ENCODE measurements at places on chromosomes 6 and 20. TPM values are rescaled to one million over a fixed set of nuclear protein-coding genes. Genes with fewer than 3 reads are reported as not detected.

DNA sequence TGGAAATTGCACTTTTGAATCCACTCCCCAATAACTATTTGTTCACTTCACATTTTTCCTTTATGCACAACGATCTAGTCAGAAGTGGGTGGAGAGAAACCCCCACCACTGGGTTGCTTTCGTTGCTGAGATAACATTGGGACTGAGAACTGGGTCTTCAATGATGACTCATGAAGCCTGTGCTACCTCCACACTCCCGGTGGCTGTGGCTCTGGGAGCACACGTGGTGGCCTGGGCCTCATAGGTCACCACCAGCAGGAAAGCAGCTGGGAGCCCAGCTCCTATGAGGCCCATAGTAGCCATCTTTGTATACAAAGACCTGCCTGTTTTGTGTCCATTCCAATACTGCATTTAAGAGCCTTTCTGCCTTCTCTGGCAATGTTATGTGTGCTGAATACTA lies 178.0 kb upstream of the SASH1 start:
- no peaks in the 10 kb centered on the region for H3K36me3 ChIP-seq
- H3K4me3 ChIP-seq, result no peak overlapping the region
- H3K27ac ChIP-seq, result no peak overlapping the region
- no peaks in the 10 kb centered on the region for H3K4me1 ChIP-seq

DNA sequence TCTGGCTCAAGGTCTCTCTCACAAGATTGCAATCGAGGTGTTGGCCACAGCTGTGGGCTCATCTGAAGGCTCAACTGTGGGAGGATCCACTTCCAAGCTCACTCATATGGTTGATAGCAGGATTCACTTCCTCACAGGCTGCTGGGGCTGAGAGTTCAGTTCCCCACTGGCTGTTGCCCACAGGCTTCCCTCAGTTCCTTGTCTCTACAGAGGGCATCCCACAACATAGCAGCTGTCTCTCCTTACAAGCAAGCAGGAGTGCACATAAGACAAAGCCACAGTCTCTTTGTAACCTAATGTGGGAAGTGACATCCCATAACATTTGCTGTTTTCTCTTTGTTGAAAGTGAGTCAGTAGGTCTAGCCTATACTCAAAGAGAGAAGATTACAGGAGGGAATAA lies 14.0 kb downstream of the SPATS1 start:
- no peaks in the 10 kb centered on the region for H3K27me3 ChIP-seq
- H3K4me3 ChIP-seq, result no peak overlapping the region
- H3K27ac ChIP-seq, result no peak overlapping the region
- H3K4me1 ChIP-seq, result no peaks in the 10 kb centered on the region
- H3K36me3 ChIP-seq, result no peaks in the 10 kb centered on the region
- no peak for DNase-seq

DNA sequence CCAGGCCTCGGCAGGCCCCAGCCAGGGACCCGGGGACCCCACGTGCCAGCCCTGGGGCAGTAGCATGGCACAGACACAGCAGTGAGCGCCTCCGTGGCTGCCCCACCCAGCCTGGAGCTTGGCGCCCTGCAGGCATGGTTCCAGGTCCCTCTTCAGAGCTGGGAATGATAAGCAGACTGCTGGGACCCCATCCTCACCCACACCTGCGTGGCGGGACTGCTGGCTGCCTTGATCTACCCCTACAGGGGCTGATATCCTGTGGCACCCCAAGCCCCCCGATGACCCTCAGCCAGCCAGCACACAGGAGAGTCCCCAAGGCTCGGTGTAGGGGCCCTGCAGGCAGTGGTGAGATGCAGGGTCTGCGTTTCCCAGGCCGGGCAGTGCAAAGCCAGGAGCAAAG lies 47.1 kb downstream of the YTHDF1 start:
- H3K27ac ChIP-seq, result no peak overlapping the region
- H3K36me3 ChIP-seq, result no peaks in the 10 kb centered on the region
- H3K4me1 ChIP-seq, result no peaks in the 10 kb centered on the region
- DNase-seq, result no peak
- no peak overlapping the region for H3K4me3 ChIP-seq

- H3K27ac ChIP-seq, result no peak overlapping the region
- peaks cover 1% of the 10 kb centered on the region for H3K4me1 ChIP-seq
- no peaks in the 10 kb centered on the region for H3K36me3 ChIP-seq
- no peak for DNase-seq
- no peaks in the 10 kb centered on the region for H3K27me3 ChIP-seq
Measured at GRCh38 chr6:32070814-32071543, 32.8 kb downstream of the CYP21A2 start.

DNA sequence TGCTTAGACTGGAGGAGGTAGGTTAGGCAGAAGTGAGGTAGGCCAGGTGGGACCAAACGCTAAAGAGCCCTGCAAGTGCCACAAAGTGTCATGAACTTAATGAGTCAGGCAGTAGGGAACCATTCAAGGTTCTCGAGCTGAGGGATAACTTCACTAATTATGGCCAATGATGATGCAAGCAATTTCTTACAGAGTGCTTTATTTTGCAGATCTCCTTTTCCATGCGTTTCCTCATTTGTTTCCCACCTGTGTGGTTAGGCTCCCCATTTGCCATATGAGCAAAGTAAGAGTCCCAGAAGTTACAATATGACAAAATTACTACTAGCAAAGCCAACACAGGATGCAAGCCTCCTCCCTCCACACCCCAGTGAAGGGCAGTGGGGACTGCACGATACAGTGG lies 36.5 kb upstream of the PSMF1 start:
- H3K27me3 ChIP-seq, result no peaks in the 10 kb centered on the region
- H3K27ac ChIP-seq, result no peak overlapping the region
- H3K4me1 ChIP-seq, result no peaks in the 10 kb centered on the region

DNA sequence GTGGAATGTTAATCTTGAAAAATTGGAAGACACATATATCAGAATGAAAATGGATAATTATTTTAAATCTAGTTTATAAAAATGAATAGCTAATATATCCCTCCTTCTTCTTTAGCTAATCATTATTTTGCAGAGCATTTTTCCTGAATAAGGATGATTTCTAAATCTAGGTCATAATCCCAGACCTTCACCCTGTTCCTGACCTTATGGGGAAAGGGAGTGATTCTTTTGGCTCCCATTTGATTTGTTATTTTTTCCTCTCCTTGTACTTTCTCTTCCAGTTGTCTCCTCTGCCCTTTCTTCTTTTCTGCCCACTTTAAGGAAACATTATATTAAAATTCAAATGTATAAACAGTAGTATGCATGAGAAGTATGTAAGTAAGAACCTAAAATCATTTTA lies 190.1 kb downstream of the MTFR2 start:
- H3K4me1 ChIP-seq, result no peaks in the 10 kb centered on the region
- no peak overlapping the region for H3K4me3 ChIP-seq
- no peak overlapping the region for H3K27ac ChIP-seq

DNA sequence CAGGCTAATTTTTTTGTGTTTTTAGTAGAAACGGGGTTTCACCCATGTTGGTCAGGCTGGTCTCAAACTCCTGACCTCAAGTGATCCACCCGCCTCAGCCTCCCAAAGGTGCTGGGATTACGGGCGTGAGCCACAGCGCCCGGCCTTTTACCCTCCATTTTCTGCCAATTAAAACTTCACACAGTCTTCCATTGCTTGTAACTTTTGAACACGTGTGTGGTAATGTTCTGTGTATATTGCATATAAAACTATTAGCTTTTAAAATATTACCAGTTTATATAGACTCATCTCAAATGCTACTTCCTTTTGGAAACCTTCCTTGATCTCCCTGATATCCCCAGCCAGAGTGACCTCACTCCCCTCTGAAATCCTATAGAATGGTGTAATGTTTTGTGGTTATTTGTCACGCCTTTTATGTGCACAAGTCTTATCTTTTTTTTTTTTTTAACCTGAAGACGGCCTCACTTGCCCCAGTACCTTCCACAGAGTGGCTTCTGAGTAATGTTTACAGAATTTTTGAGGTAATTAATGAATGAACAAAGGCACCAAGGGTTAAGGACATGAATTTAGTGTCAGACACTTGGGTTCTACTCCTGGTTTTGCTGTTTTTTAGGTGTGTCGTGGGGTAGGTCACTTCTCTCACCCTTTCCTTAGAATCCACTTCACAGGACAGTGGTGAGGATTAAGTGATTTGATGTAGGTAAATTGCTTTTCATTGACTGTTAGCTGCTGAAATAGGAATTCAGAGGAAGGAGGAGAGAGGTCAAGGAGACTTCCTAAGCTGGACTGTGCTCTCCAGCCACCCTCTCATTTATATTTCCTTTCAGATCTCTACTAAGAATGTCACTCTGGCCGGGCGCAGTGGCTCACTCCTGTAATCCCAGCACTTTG lies 11.2 kb upstream of the MMP24 start:
- no peaks in the 10 kb centered on the region for H3K36me3 ChIP-seq
- DNase-seq, result no peak
- H3K4me3 ChIP-seq, result no peak overlapping the region

DNA sequence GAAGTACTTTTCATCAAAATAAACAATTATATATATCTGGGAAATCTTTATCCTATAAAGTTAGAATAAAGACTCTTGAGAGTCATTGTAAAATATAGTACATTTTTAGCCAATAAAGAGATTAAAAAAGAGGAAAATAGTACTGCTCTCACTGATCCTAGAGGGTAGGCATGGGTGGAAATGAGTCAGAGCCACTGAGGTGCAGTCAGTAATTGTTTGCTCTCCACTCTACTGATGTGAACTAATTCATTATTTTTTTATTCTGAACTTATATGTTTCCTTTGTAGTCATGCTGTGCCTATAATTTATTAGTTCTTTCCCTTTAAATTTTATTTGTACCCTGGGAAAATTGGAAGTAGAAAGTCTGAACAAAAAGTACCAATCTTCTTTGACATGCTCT lies 1359.4 kb upstream of the GJE1 start:
- peaks cover 21% of the 10 kb centered on the region for H3K4me1 ChIP-seq
- no peaks in the 10 kb centered on the region for H3K27me3 ChIP-seq
- no peaks in the 10 kb centered on the region for H3K36me3 ChIP-seq
- H3K4me3 ChIP-seq, result no peak overlapping the region

GRCh38 chr6:31053873-31054272 lies 43.6 kb downstream of the MUC22 start:
- peaks cover 8% of the 10 kb centered on the region for H3K4me1 ChIP-seq
- no peaks in the 10 kb centered on the region for H3K36me3 ChIP-seq
- H3K27me3 ChIP-seq, result no peaks in the 10 kb centered on the region
- H3K4me3 ChIP-seq, result no peak overlapping the region

GRCh38 chr6:169638388-169638787 lies 63.4 kb downstream of the WDR27 start:
- H3K27ac ChIP-seq, result no peak overlapping the region
- no peaks in the 10 kb centered on the region for H3K36me3 ChIP-seq
- DNase-seq, result no peak
- H3K27me3 ChIP-seq, result no peaks in the 10 kb centered on the region

GRCh38 chr6:169312658-169313346 lies 59.2 kb upstream of the THBS2 start:
- no peaks in the 10 kb centered on the region for H3K27me3 ChIP-seq
- H3K36me3 ChIP-seq, result no peaks in the 10 kb centered on the region
- no peak overlapping the region for H3K4me3 ChIP-seq
- H3K27ac ChIP-seq, result no peak overlapping the region
- no peaks in the 10 kb centered on the region for H3K4me1 ChIP-seq

The ZNF334 gene
- 12.6 TPM for total RNA-seq

The BTNL2 gene
- not detected for total RNA-seq

The SLC22A1 gene
- 6.7 TPM for total RNA-seq

The C20orf96 gene
- 2.9 TPM for total RNA-seq

The MRPS18B gene
- total RNA-seq, result 40.1 TPM

The CNBD2 gene
- total RNA-seq, result 4.7 TPM

Measured in hepatocyte (in vitro differentiated cells).